ENCODE measurements at places on chromosomes 13 and 19. TPM values are rescaled to one million over a fixed set of nuclear protein-coding genes. Genes with fewer than 3 reads are reported as not detected.

BCL2L12 gene
- 8.8 TPM for polyA plus RNA-seq

MAST1 gene
- 0.47 TPM for polyA plus RNA-seq

PCDH9 gene
- 3.3 TPM for polyA plus RNA-seq

NCAN gene
- not detected for polyA plus RNA-seq

KLK12 gene
- not detected for polyA plus RNA-seq

RNF113B gene
- polyA plus RNA-seq = not detected

SIGLEC12 gene
- not detected for polyA plus RNA-seq

CYP4F11 gene
- not detected for polyA plus RNA-seq

RASA3 gene
- polyA plus RNA-seq = 25.2 TPM

TGFB1 gene
- 11.2 TPM for polyA plus RNA-seq

ZSCAN22 gene
- polyA plus RNA-seq = 2.6 TPM

DNA sequence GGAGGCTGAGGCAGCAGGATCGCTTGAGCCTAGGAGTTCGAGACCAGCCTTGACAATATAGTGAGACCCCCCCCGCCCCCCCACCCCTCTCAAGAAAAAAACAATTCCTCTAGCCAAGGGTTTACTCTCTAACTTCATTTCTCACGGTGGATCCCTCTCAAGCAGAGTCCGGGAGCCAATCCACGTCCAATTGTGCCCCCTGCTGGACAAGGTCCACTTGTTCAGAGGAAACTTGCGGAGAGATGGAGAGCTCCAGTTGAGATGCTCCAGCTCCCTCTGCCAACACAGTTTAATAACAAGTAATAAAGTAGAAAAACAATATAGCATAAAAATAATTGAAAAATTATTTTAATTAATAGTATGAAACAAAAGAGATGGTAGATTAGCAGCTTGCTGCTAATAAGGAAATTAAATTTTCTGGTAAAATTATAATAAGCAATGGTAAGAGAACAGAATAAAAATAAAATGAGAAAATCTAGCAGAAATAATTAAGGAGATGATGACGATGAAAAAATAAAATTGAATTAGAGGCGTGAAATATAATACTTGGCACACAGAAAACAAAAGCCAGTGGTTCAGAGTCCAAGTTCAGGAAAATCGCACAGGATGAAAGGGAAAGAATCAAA lies 14.5 kb upstream of the SIGLEC14 start:
- DNase-seq = peak; percentile 33

- no peak for DNase-seq
Measured at GRCh38 chr13:75803164-75803611, 167.1 kb downstream of the LMO7 start.

- DNase-seq = no peak
Measured at GRCh38 chr19:17611462-17612244, 56.2 kb downstream of the COLGALT1 start.

DNA sequence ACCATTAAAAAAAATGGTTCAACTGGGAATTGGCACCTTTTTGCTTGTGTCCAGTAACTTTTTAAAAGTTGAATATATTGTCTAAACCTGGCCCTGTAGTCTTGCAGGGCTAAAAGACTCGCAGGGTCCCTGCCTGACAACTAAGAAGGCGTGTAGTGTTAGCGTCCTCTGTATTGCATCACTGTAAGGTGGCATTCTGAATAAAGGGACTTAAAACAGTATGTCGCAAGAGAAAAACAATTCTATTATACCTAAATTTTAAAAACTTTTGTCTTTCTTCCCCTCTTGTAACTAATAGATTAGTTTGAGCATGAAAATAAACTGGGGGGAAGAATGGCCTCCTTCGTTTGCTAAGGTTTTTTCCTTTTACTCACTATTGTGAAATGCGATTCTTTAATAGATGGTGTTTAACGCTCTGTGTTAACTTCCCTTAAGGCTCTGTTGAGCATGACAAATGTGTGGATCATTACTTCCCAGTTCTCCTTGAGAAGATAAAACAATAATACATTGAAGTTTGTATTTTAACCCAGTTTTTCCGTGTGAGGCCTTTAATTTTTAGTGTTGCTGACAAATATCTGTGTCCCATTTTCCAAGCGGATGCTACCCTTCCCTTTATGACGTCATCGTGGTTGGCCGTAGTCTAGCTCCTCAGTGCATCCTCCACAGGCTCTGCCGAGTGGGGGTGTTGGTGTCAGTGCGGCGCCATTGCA lies 134.6 kb downstream of the KATNAL1 start:
- DNase-seq = no peak

DNA sequence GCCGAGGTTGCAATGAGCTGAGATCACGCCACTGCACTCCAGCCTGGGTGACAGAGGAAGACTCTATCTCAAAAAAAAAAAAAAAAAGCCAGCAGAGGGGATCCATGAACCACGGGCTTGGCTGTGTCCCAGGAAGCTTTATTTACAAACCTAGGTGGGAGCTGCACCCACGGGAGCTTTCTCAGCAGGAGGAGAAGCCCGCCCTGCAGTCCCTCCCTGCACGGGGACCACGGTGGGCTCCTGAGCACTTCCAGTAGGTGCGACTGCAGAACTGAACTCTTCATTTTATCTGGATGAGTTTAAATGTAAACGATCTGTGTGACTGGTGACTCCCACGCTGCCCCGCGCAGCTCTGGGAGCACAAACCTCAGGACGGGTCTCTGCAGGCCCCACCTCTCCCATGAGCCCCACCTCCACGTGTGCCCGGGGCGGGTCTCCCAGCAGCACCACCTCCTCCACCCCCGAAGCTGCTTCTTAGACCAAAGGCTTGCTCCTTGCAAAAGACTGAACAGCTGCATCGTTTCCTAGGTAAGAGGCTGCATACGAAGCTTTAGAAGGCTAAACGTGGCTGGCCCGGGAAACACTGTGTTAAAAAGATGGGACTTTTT lies 66.4 kb downstream of the SPACA7 start:
- no peak for DNase-seq

DNA sequence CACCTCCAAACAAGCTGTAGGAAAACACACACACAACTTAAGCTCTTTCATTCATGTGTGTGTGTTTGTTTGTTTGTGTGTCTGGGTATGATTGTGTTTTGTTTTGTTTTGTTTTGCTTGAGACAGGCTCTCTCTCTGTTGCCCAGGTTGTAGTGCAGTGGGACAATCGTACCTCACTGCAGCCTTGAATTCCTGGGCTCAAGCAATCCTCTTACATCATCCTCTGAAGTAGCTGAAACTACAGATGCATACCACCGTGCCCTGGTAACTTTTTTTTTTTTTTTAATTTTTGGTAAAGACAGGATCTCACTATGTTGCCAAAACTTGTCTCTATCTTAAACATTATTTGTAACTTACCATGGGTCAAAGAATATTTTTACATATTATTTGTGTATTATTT lies 431.7 kb downstream of the SLITRK1 start:
- no peak for DNase-seq

DNA sequence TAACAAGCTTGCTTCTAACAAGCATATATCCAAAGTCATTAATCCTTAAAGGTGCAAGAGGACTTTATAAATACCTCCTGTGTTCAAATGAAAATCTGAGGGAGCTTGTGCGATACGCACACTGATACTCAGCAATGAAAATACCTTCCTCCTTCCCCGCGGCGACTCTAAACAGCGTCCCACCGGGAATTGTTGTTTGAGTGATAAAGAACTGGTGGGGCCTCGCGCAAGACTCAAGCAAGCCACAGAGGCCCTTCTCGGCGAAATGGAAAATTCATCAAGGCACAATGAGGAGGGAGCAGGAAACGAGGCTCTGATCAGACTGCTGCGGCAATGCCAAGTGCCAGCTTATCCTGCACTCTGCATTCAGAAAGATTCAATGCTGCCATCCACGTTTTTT lies 126.7 kb downstream of the ABCC4 start:
- no peak for DNase-seq

DNA sequence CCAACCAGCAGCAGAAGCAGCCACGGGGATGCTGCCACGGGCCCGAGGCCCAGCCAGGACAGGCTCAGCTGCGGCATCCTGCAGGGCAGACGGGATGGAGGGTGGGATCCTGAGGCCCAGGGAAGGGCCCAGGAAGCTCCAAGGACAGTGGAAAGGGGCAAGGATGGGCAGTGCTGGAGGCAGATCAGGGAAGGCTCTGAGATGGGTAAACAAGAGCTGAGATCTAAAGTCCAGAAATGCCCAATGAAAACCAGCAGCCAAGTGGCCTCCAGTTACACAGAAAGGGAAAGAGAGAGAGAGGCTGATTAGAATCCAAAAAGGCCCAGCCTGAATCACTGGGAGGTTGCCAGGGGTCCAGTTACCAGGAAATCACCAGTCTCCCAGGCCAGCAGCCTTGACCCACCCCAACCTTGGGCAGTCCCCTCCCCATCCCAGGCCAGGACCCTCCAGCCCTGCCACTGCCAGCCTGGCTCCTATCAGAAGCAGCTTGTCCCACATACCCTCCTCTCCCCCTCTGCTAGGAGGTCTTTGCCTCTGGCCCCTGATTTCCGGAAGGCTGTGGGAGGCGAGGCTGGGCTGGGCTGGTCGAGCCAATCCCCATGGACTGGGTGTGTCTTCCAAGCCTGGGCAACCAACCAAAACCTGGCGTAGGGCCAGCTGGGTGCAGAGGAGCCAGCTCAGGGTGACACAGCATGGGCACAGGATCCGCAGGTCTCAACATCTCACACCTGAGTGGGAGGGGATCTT lies at the start of gene CYP4F11:
Gene CYP4F11 (minus strand): TSS at position 198 of the 747 bp plus-strand sequence. CDS start 121 bp downstream, at position 77.
- no peak for DNase-seq

GRCh38 chr19:11208561-11209471 lies 11.5 kb upstream of the KANK2 start:
- no peak for DNase-seq

DNA sequence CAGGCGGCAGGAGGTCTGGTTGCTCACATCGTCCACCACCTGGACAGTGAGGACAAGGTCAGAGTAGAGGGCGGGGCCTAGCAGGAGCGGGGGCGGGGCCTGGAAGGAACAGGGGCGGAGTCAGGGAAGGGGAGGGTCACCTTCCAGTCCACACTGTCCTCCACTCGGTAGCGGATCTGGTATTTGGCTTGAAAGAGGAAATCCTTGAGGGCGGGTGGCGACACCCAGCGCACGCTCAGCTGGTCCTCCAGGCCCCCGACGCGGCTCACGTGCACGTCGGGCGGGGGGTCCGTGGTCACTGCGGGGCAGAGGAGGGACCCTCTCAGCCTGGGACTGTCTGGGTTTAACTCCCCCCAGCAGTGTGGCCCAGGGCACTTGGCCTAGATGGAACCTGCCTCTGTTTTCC lies 8.2 kb downstream of the REX1BD start:
- no peak for DNase-seq

DNA sequence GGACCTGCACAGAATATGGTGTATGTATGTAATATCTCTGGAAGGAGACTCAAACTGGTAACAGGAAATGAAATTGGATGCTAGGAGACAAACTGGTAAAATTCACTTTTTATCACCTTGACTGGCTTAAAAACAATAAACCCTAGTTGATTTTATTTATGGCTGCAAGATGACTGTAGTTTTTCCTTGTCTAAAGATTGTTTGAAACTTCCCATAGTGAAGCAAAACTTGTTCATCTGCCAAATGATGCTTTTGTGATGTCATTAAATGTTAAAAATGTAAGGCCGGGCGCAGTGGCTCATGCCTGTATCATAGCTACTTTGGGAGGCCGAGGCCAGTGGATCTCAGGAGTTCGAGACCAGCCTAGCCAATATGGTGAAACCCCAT lies 2.5 kb upstream of the ECH1 start:
- DNase-seq = no peak

GRCh38 chr19:33214596-33214995 lies 11.1 kb downstream of the SLC7A10 start:
- DNase-seq = no peak

DNA sequence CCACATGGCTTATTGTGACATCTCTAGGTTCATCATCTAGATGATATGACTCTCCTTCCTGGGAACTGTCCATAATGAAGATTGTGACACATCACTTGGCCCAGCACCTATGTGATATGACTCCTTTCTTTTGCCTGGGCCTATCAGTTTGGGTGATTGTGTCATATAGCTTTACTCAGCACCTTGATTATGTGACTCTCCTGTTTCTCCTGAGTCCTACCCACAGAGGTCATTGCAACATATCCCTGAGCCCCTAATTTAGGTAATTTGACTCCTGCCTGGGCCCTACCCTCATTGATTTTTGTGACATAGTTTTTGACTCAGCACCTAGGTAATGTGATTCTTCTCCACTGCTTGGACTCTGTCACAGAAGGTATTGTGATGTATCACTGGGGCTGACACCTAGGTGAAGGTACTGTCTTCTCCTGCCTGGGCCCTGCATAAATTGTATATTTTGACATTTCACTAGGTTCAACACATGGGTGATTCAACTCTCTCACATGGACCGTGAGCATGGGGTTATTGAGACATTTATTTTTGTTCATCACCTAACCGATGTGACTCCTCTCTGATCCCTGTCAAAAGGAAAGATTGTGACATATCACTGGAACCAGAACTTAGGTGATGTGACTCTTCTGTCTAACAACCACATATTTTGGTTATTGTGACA lies 26.2 kb upstream of the ZNF254 start:
- no peak for DNase-seq

DNA sequence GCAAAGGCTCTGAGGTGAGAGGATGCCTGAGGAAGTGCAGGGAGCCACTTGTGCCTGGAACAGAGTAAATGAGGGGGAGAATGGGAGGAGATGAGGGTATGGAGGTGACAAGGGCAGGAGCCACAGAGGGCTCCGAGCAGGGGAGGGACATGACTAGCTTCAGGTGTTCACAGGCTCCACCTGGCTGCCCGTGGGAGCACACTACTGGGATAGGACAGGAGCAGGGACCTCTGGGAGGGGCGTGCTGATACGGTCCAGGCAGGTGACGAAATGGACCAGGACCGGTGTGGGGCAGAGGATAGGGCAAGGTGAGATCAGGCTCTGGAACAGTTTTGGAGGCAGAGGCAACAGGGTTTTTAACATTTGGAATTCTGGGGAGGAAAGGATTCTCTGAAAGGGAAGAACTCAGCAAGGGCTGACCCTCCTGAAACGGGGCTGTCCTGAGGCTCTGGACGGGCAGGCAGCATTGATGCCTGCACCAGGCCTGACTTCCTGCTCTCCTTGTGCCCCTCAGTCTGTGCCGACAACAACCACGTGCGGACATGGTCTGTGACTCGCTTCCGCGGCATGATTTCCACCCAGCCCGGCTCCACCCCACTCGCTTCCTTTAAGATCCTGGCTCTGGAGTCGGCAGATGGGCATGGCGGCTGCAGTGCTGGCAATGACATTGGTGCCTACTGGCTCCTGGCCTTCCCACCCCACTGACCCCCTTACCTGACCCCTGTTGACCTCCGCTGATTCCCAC lies 11.6 kb downstream of the SHKBP1 start:
- DNase-seq = no peak

DNA sequence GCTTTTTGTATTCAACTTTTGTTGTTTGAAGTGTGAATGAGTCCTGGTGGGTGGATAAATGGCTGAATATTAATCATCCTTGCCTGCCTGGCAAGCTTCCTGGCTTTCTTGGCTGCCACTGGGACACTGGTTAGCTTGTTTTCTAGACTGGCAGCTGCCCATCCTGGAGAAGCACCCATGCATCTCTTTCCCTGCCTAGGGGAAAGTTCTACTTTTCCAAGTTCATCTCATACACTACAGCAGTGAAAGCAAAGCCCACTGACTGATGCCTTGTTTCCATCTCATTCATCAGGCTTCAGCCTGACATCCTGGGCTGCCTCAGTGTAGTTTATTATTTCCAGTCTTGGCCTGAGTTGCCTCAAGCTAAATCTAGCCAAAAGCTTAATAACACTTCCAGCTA lies 244.8 kb downstream of the PCDH20 start:
- no peak for DNase-seq

- no peak for DNase-seq
Measured at GRCh38 chr13:29763436-29764180, 86.8 kb downstream of the UBL3 start.

- DNase-seq = no peak
Measured at GRCh38 chr19:4267101-4267900, 11.8 kb upstream of the SHD start.

- DNase-seq = no peak
Measured at GRCh38 chr13:46751811-46752635, 44.9 kb downstream of the ESD start.

GRCh38 chr13:109160357-109160756 lies 530.9 kb downstream of the MYO16 start:
- DNase-seq = no peak

Data from AG04450 (cell line).